ENCODE measurements at places on chromosomes 4 and X. TPM values are rescaled to one million over a fixed set of nuclear protein-coding genes. Genes with fewer than 3 reads are reported as not detected.

Gene DHX15
- total RNA-seq: 226 TPM

Gene CCDC120
- 3.7 TPM for total RNA-seq

Gene CCDC110
- total RNA-seq: not detected

Gene TMEM144
- total RNA-seq: not detected

Gene TASL
- total RNA-seq: 1.5 TPM

Gene GLOD5
- total RNA-seq: not detected

Gene DACH2
- not detected for total RNA-seq

Gene USP51
- total RNA-seq: 1.6 TPM

Gene SCML2
- total RNA-seq: 3.6 TPM

Gene CRMP1
- not detected for total RNA-seq

Gene CT45A1
- total RNA-seq: not detected

Gene PPBP
- total RNA-seq: not detected

Gene GRSF1
- total RNA-seq: 117 TPM

Gene NR0B1
- not detected for total RNA-seq

Gene DGKK
- not detected for total RNA-seq

Gene RTL3
- not detected for total RNA-seq

Gene TRMT2B
- 16.5 TPM for total RNA-seq

Gene ITM2A
- total RNA-seq: 102 TPM

Gene GAGE12G
- not detected for total RNA-seq

Gene OTUD6A
- total RNA-seq: not detected

Gene TMSB15C
- 2.7 TPM for total RNA-seq

Gene MAGED4B
- 2.3 TPM for total RNA-seq

Gene CDS1
- total RNA-seq: 0.06 TPM

Gene SSX3
- not detected for total RNA-seq

Gene HEPH
- not detected for total RNA-seq

Gene OPN1LW
- total RNA-seq: not detected

Gene HTT
- 52.5 TPM for total RNA-seq

Measured in activated CD8-positive, alpha-beta memory T cell treated with anti-CD3 and anti-CD28 coated beads for 36 hours (primary cell).